ENCODE measurements at places on chromosomes 12 and 14. TPM values are rescaled to one million over a fixed set of nuclear protein-coding genes. Genes with fewer than 3 reads are reported as not detected.
A peak's percentile ranks its signal among the peaks of the same experiment; 100 is the strongest.

INSM2 gene
- not detected for total RNA-seq

GRCh38 chr12:104790296-104791125 is 167.6 kb downstream of the SLC41A2 start:
- H3K4me3 ChIP-seq: no peak overlapping the region
- no peaks in the 10 kb centered on the region for H3K27me3 ChIP-seq
- peak; percentile 85 for DNase-seq

- no peak overlapping the region for H3K4me3 ChIP-seq
- H3K27me3 ChIP-seq: no peaks in the 10 kb centered on the region
- no peak for DNase-seq
- no peaks in the 10 kb centered on the region for H3K36me3 ChIP-seq
- H3K27ac ChIP-seq: no peak overlapping the region
Observed at GRCh38 chr12:89768586-89769482, 60.2 kb upstream of the ATP2B1 start.

DNA sequence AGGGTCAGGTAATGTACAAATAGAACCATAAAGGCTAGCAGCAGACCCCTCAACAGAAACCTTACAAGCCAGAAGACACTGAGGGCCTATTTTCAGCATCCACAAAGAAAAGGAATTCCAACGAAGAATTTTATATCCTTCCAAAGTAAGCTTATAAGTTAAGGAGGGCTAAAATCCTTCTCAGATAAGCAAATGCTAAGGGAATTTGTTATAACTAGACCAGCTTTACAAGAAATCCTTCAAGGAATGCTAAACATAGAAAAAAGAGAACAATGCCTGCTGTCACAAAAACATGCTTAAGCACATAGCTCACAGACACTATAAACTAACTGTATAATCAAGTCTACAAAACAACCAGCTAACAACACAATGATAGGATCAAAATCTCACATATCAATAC is 130.7 kb upstream of the RPL10L start:
- H3K4me3 ChIP-seq: no peak overlapping the region
- H3K27me3 ChIP-seq: no peaks in the 10 kb centered on the region
- no peaks in the 10 kb centered on the region for H3K4me1 ChIP-seq
- H3K36me3 ChIP-seq: no peaks in the 10 kb centered on the region

GRCh38 chr12:98456576-98457573 is 58.5 kb upstream of the TMPO start:
- H3K36me3 ChIP-seq: no peaks in the 10 kb centered on the region
- DNase-seq: peak; percentile 79
- H3K27ac ChIP-seq: no peak overlapping the region
- H3K4me3 ChIP-seq: peak overlapping the region; percentile 13

GRCh38 chr14:49924852-49925251 is 32.0 kb downstream of the ARF6 start:
- no peak overlapping the region for H3K27ac ChIP-seq
- H3K36me3 ChIP-seq: no peaks in the 10 kb centered on the region

DNA sequence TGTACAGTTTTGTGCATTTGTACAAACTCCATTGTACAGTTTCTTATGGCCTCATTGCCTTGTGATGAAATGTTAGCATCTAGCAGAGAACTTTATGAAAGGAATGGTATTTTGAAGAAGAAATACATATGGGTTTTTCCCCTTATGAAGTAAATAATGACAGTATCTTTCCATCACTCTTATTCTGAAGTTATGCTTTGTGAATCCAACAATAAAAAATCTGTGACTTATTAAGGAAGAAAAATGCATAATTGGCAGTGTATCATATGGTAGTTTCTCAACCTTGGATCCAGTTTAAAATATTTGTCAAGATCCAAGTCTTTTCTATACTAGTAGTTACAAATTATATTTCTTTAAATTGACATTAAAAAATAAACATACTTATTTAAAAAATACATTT is 859.1 kb upstream of the FLRT2 start:
- no peaks in the 10 kb centered on the region for H3K36me3 ChIP-seq
- H3K4me3 ChIP-seq: no peak overlapping the region
- no peak for DNase-seq
- no peak overlapping the region for H3K27ac ChIP-seq
- H3K27me3 ChIP-seq: no peaks in the 10 kb centered on the region
- no peaks in the 10 kb centered on the region for H3K4me1 ChIP-seq

Measured in spleen (tissue), 13 donors.